ENCODE measurements at places on chromosomes 6 and 20.

GRCh38 chr20:49566401-49567364 lies 1.3 kb downstream of the PTGIS start:
- no peak for DNase-seq

- no peak for DNase-seq
Observed at GRCh38 chr6:75287424-75287823, 2.8 kb upstream of the TMEM30A start.

DNA sequence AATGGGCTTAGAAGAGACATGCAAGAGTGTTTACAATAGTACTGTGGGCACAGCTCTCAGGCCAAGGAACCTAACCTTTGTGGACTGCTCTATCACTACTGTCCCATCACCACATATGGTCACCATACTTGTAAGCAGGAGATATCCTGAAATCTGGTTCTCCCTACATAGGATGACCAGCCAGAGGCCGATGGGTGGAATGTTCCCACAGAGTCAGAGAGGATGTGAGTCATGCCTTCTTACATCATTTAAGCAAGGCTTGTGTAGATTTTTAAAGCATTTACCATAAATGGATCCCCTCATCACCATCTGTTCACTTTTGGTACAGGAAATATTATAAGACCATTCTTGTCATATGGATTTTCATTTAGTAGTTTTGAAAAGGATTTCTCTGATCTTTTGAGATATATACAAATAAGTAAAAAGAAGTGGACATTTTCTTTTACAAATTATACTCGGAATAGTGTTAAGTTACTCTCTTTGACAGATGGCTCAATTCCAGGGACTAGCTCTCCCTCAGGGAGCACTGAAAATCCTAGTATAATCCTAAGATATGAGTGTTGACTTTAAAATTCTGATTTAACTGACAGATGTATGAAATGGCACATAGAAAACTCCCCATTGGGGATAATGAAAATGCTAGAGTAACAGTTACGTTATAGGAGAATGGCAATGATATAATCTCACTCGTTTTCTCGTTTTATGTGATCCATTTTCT lies 6.6 kb downstream of the HTR1B start:
- peak; percentile 98 for DNase-seq

DNA sequence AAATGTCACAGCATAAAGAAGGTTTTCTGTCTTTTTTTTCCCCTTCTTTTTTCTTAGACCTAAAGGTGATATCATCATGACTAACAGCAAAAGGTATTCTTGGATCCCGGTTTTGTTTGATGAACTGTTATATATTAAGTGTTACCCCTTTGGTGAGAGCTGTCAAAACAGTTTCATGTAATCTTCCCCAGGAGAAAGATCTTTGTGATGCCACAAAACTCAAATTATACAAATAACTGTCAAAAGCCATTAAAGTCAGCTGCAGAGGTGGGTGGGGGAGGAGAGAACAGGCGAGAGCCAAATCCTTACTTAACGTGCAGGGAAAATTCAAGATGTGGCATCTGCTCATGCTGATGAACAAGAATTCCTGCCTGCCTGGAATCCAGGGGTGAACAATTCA lies 258.2 kb downstream of the BMP7 start:
- DNase-seq: no peak

DNA sequence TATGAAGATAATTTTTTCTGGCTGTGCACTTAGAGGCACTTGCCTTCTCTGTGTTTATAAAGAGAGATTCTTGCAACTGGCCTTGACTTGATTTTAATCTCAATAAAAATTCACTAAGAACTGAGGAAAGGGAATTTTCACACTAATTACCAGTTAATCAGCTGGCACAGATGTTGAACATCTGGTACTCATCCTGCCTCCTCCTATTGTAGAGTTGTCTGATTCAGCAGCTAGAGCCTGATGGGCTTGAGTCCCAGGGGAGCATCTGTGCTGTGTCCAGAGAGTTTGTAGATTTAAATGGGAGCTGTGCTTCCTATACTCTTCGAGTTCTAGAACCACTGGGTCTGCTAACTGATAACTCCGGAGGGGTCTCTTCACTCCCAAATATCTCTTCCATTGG lies 284.4 kb upstream of the RNF24 start:
- no peak for DNase-seq

GRCh38 chr20:63282946-63283345 lies 10.0 kb upstream of the COL20A1 start:
- DNase-seq: no peak

- no peak for DNase-seq
Observed at GRCh38 chr6:4658486-4658885, 117.7 kb upstream of the CDYL start.

DNA sequence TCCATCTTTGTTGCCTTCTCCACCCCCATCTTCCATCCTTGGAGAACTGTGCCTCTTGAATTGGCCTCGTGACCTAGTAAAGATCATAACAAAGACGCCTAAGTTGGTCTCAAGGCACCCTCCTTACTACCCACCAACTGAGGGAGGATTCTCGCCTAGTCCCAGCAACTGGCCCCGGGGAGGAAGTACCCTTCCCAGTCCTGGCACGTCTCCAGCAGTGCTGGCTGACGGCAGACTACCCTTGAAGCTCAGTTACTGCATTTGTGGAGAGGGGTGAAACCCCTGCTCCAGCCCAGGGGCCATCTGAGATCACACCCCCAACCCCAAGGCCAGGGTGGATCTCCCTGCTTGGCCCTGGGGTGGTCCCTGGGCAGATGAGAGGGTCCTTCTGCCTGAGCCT lies 2.1 kb upstream of the OSBPL2 start:
- DNase-seq: no peak

DNA sequence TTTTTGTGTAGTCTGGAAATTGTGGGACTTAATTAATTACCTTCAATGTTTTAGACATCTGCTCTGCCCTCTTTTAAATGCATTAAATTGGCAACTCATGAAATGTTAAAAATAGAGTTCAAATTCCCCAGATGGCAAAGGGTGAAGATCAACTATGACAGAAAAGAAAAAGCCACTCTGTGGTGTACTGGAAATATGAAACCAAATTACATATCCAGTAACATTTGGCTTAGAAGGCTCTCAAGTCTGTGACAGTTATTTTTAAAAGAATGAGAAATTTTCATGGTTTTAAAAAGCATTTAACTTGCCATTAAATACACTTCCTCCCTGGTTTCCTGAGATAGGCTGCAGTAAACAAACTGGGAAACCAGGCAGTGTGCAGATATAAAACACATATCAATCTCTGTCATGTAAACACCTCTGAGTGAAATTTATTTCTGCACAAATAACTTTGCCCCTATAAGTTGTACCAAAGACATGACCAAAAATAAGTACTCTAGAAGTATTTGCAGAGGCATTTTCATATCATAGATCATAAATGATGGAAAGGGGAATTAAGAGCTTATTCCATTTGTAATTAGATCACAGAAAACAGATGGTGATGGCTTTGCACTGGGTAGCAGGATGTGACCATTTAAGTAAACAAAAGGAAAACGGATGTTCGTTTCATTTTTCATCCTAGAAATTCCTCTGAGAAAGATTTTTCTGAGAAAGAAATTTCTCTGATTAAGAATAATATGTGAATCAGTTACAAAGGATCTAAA lies 360.1 kb downstream of the SAMD5 start:
- peak; percentile 3 for DNase-seq

- peak; percentile 48 for DNase-seq
Observed at GRCh38 chr20:8568075-8568474, 436.0 kb downstream of the PLCB1 start.

GRCh38 chr6:195861-196360 lies 96.4 kb upstream of the DUSP22 start:
- peak; percentile 39 for DNase-seq

DNA sequence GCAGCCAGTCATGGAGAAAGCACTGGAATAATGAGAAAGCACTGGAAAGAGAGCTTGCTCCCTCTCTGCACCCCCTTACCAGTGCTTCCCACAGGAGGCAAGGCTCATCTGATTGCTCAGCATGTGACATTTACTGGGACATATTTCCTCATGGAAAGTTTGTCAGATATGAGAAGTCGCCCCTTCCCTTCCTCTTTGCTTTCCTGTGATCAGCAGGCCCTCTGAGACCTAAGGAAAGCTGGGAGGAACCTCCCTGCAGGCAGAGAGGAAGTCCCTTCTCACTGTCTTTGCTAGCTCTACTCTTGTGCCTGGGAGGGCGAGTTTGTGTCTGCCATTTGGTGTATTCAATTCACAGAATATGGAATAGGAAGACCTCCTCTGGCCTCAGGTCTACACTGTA lies 283.8 kb downstream of the ALDH8A1 start:
- no peak for DNase-seq

DNA sequence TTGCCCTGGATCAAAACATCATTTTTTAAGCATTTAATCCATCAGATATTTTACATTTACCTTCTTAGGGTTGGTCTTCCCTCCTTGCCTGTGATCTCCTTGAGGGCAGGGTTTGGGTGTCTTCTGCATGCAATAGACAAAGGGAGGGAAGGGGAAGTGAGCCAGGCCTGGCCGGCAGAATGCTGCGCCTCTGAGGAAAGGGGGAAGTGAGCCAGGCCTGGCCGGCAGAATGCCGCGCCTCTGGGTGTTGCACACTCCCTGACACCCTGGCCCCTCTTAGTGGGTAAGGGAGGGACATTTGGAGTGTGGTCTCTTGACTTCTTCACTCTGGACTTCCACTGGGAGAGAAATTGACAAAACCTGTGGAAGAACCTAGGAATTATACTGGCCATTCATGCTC lies 12.4 kb downstream of the PSMF1 start:
- DNase-seq: no peak

GRCh38 chr6:155483858-155484257 lies 28.2 kb upstream of the NOX3 start:
- peak; percentile 82 for DNase-seq

GRCh38 chr6:148217921-148218320 lies 124.7 kb upstream of the SASH1 start:
- no peak for DNase-seq

DNA sequence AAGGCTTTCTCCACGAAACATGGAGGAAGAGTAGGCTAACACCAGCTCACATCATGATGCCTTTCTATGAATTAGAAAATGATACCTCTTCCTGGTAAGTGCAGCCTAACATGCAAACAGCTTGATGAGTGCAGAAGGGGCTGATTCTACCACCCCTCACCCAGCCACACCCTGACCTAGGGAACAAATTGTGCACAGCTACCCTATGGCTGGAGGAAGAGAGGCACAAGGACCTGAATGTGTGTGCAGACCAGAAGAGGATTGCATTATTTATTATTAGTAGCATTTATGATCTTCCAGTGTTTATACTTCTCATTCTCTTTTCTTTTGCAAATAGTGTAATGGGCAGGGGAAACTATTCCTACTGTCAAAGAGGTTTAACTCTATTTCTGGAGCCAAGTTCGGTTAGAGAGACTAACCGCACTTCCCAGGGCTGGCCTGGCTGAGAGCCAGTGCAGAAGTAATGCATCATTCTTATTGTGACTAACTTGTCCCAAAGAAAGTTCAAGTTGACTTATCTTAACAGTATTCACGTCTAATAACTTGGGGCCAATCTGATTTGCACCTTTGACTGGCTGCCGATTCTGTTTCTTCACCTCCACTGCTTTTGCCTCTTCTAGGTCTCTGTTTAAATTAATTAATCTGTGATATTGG lies 237.5 kb downstream of the CD83 start:
- no peak for DNase-seq

GRCh38 chr6:140533526-140533925 lies 1159.1 kb upstream of the CITED2 start:
- no peak for DNase-seq

DNA sequence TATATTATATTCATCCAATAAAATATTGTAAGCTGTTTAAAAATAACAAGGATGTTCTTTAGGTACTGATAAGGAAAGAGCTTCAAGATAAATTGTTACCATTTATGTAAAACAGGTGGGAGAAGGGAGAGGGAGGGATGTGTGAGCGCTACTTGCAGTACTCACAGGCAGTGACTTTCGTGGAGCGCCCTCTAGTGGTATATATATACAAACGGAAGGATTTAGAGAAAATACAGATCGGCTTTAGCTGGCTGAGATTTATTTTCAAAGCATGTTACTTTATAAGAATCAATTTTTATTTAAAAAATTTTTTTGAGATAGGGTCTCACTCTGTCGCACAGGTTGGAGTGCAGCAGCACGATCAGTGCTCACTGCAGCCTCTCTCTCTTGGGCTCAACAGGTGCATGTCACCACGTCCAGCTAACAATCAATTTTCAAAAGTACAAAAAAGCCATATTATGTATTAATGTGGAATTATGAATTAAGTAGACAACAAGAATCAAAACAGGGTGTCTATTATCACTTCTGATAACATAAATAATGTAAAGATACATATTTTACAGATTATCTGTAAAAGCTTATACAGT lies 3.3 kb upstream of the MOG start:
- peak; percentile 75 for DNase-seq

DNA sequence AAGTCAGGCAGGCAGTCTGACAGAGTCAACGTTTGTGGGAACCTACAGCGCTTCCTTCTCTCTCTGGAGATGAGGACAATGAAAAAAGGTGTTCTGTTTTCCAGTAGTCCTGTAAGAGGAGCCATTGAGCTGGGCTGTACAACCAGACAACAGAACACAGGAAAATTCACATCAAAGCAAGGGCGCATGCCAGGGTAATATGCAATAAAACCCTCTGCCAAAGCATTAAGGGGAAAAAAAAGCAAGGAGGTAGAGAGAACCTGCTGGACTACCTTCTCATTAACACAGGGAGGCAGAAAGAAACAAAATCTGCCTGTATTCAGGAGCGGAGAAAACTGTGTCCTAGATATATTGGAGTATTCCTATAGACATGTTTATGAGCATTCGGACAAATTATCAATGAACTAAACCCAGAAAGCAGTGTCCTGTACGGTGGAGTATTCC lies 1.3 kb downstream of the RNF24 start:
- DNase-seq: peak; percentile 86

DNA sequence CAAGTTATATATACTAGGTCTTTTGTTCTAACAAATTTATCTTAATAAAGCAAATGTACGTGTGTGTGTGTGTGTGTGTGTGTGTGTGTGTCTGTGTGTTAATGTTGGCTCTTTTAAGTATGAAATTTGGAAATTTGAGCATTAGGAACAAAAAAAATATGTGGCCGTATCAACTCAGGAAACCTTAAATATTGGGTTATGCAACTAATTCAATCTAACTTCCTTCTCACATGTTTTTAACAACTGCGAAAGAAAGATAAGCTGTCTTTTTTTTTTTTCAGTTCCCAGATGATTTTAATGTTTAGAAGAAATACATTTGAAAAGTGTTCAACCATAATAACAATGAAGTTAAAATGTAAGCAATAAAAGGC lies 616.4 kb upstream of the ARID1B start:
- DNase-seq: no peak

DNA sequence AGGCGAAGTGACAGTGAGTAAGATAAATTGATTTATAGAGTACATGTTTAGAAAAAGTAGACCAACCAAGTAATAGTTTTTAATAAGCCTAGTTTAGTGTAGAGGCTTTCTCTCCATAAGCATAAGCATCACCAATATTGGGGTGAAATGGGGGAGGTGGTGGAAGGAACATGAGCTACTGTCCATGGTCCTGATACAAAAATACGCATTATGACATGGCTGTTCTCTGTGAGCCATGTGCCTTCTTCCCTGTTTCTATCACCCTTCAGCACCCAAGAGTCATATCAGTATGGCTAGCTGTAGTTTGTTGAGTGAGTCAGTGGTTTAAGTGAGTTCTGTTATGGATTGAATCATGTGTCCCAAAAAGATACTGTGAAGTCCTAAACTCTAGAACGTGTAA lies 150.8 kb downstream of the EDN1 start:
- peak; percentile 25 for DNase-seq

GRCh38 chr20:43963872-43964791 lies 49.5 kb downstream of the TOX2 start:
- peak; percentile 75 for DNase-seq

GRCh38 chr6:30020626-30021025 lies 40.4 kb upstream of the POLR1H start:
- no peak for DNase-seq

Data from amniotic epithelial cell (primary cell).